Naive thymus-derived CD8-positive, alpha-beta T cell (primary cell): ENCODE measurements at places on chromosomes 11 and 22.
A peak's percentile ranks its signal among the peaks of the same experiment; 100 is the strongest.

DNA sequence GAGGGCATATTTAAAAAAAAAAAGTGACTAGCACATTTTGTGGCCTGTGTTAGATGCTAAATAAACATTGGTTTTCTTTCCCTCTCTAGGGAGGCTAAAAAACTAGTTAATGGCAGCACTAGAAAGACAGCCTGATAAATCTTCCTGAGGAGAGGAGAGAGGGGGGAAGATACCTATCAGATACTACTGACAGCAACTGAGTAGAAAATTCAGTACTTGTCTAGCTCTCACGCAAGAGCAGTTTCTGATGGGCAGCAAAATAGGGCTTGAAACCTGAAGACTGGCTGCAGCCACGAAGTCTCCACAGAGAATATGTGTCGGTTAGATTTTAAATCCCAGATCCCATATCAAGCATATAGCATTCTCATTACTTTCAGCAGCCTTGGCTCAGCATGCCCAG lies 388.2 kb downstream of the KCNA4 start:
- no peaks in the 10 kb centered on the region for H3K4me1 ChIP-seq
- DNase-seq: no peak
- H3K27me3 ChIP-seq: peaks cover 3% of the 10 kb centered on the region
- H3K4me3 ChIP-seq: no peak overlapping the region

DNA sequence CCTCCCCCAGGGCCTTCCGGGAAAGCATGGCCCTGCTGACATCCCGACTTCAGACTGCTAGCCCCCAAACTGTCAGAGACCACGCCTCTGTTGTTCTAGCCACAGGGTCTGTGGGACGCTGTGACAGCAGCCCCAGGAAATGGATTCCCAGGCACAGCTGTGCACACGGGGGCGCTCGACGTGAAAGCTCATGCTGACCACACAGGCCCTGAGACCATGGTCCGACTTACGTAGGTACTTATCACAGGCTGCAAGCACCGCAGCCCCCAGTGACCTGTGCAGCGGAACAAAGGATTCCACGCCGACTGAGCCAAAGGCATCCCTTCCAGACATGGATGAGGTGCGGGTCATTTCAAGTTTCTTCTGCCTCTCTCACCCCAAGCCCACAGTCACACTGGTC lies 150.6 kb downstream of the CTTN start:
- no peak overlapping the region for H3K4me3 ChIP-seq
- no peak for DNase-seq
- no peaks in the 10 kb centered on the region for H3K4me1 ChIP-seq
- H3K36me3 ChIP-seq: no peaks in the 10 kb centered on the region
- H3K27ac ChIP-seq: no peak overlapping the region

- H3K27ac ChIP-seq: no peak overlapping the region
- no peaks in the 10 kb centered on the region for H3K4me1 ChIP-seq
- DNase-seq: no peak
- H3K27me3 ChIP-seq: peaks cover 18% of the 10 kb centered on the region
- H3K4me3 ChIP-seq: no peak overlapping the region
- H3K36me3 ChIP-seq: no peaks in the 10 kb centered on the region
These were observed 24.1 kb downstream of the OR2AT4 start for GRCh38 chr11:75072582-75072981.

GRCh38 chr11:10638316-10638925 lies 55.1 kb downstream of the IRAG1 start:
- DNase-seq: no peak
- H3K27me3 ChIP-seq: no peaks in the 10 kb centered on the region
- H3K4me1 ChIP-seq: no peaks in the 10 kb centered on the region
- H3K27ac ChIP-seq: no peak overlapping the region

- H3K36me3 ChIP-seq: no peaks in the 10 kb centered on the region
- peaks cover 22% of the 10 kb centered on the region for H3K27me3 ChIP-seq
- no peak overlapping the region for H3K27ac ChIP-seq
- H3K4me3 ChIP-seq: no peak overlapping the region
These were observed 56.1 kb downstream of the AASDHPPT start for GRCh38 chr11:106133529-106133928.

DNA sequence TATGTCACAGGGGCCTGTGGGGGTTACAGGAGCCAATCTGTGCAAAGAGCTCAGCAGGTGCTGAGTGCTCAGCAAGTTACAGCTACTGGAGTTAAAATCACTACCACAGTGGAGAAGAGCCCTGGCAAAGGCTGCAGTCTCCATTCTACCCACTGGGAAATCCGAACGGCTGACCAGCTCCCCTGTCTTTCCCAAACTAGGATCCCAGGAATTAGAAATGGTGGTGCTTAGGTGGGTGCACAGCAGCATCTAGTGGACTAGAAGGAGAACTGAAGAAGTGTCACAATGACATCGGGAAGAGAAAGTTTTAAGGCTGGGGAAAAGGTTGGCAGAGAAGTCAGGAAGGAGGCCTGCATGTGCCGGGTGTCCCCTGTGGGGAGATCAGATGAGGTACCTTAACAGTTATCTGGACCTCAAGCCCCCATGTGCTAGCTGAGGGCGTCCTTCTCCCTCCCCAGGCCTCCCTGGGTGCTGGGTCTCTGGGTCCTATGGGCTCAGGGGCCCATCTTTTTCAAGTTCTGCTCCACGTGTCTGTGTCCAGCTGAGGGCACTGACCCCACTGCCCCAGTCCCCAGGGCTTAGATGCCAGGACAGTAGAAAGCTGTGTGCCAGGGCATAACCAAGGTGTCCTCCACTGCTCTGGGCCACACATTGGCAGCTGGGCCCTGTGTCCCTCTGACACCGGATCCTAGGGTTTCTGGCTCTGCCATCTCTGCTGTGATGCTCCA lies 1.9 kb downstream of the PIWIL3 start:
- H3K36me3 ChIP-seq: no peaks in the 10 kb centered on the region
- H3K27ac ChIP-seq: no peak overlapping the region
- no peak for DNase-seq
- peaks cover 6% of the 10 kb centered on the region for H3K4me1 ChIP-seq

GRCh38 chr22:37329238-37330140 lies 47.2 kb downstream of the CYTH4 start:
- H3K36me3 ChIP-seq: peaks cover 3% of the 10 kb centered on the region
- H3K27ac ChIP-seq: no peak overlapping the region
- no peak for DNase-seq
- H3K4me3 ChIP-seq: no peak overlapping the region

GRCh38 chr11:17020831-17021230 lies 6.6 kb upstream of the PLEKHA7 start:
- no peak overlapping the region for H3K27ac ChIP-seq
- no peak for DNase-seq
- H3K36me3 ChIP-seq: no peaks in the 10 kb centered on the region
- H3K4me3 ChIP-seq: no peak overlapping the region
- H3K4me1 ChIP-seq: no peaks in the 10 kb centered on the region
- H3K27me3 ChIP-seq: peaks cover 5% of the 10 kb centered on the region

DNA sequence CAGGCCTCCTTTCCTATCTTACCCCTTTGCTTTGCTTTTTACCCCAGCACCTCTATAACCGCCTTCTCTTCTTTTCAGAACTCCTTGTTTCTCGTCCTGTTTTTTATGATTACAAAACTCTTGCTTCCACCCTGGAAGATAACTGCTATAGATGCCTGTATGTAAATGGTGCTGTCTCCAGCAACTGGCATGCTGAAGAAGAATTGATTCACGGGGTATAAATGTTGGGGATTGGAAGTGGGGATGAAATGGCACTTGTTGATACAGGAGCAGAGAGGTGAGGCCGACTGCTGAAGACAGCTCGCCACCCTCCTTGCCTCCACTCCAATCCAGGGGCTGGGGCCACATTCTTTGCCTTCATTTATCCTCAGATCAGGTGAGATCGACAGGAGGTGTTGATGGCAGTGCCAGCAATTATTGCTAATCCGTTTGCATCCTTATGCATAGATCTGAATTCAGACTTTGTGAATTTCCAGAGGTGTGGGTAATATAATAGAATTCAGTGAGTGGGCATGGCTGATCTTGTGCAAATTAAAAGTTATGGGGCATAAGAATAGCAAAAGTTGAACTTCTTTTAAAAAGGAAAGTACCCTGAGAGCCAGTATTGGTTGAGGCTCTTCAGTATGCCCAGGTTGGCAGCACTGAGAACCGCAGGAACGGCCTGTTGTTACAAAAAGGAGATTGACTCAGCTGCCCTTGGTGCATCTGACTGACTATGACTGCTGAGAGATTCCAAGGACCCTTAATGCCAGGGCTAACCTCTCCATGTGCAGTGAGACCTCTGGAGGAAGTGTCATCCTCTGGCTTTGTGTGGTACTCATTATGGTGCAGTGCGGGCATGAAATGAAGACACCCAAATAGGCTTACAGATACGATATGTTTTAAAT lies 5.3 kb downstream of the NEAT1 start:
- peaks cover 73% of the 10 kb centered on the region for H3K4me1 ChIP-seq
- no peak for DNase-seq
- peak overlapping the region; percentile 94 for H3K27ac ChIP-seq
- H3K4me3 ChIP-seq: peak overlapping the region; percentile 97
- peaks cover under 1% of the 10 kb centered on the region for H3K36me3 ChIP-seq

GRCh38 chr22:25360891-25361645 lies 141.6 kb downstream of the CRYBB2 start:
- H3K27ac ChIP-seq: no peak overlapping the region
- no peaks in the 10 kb centered on the region for H3K27me3 ChIP-seq
- DNase-seq: no peak
- H3K4me1 ChIP-seq: no peaks in the 10 kb centered on the region
- H3K36me3 ChIP-seq: peaks cover 22% of the 10 kb centered on the region

DNA sequence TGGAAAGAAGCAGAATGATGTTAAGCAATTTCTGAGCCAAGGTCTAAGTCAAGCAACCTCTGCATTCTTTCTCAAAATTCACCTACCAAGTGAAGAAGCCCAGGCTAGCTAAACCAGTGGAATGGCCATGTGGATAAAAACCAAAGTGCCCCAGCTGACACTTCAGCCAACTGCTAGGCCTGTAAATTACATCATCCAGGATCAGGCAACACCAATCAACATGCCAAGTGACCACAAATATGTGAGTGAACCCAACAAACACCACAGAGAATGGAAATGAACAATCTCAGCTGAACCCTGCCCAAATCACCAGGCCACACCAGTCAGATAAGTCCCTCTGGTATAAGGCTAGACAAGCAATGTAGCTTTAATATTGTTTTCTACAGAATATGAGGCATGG lies 25.1 kb upstream of the FJX1 start:
- peaks cover 35% of the 10 kb centered on the region for H3K27me3 ChIP-seq
- H3K4me3 ChIP-seq: no peak overlapping the region
- DNase-seq: no peak

DNA sequence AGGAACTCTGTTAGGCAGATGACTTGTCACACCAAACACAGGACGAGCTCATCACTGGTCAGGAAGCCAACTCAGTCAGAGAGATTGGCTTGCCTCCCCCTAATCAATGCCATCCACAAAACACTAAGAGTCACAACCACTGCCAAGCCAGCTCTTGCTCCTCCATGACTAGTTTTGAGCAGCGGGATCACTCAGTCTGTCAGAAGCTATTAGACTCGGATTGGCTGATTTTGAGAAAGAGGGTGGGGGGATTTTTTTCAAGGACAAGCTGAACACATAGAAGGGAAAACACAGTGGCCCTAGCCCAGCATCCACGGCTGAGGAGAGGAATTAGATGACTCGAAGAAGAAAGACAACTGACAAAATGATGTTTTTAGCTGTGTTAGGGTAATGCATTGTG lies 55.9 kb downstream of the SEZ6L start:
- H3K4me1 ChIP-seq: no peaks in the 10 kb centered on the region
- no peak overlapping the region for H3K4me3 ChIP-seq
- no peak for DNase-seq
- peaks cover 31% of the 10 kb centered on the region for H3K27me3 ChIP-seq
- no peak overlapping the region for H3K27ac ChIP-seq

DNA sequence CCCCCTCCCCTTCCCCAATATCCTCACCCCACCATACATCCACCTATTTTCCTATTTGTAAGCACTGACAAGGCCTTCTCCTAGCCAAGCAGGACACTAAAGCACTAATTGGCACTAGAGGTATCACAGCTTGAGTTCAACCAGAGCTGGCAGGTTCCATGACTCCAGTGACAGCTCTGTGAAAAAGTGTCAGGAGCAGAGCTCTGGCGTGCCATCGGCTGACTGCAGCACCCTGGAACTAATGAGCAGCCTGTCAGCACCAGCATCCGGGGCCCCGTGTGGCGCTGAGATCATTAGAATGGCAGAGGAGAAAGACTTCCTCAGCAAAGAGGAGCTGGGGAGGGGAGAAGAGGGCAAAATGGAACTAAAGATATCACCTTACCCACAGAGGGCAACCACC lies 847.4 kb downstream of the NTM start:
- no peak overlapping the region for H3K4me3 ChIP-seq
- no peaks in the 10 kb centered on the region for H3K27me3 ChIP-seq
- no peak overlapping the region for H3K27ac ChIP-seq
- H3K36me3 ChIP-seq: no peaks in the 10 kb centered on the region

DNA sequence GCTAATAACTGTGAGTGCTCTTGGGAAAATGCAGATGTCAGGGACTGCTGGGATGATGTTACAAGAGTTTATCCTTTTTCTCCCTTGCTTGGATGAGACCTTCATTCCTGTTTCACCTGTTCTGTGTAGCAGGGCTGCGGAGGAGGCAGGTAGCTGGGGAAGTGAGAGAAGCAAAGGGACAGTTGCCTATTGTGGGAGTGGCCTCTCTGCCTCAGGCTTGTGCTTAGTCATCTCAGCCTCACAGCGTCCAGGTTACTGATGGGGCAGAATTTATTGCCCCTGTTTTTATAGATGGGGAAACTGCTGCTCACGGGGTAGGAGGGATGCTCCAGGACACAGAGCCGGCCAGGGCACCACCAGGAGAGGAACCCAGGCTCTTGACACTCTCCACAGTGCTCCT lies 1.7 kb downstream of the STX3 start:
- peak overlapping the region; percentile 38 for H3K4me3 ChIP-seq
- no peaks in the 10 kb centered on the region for H3K27me3 ChIP-seq
- peak overlapping the region; percentile 62 for H3K27ac ChIP-seq
- H3K4me1 ChIP-seq: peaks cover 25% of the 10 kb centered on the region

DNA sequence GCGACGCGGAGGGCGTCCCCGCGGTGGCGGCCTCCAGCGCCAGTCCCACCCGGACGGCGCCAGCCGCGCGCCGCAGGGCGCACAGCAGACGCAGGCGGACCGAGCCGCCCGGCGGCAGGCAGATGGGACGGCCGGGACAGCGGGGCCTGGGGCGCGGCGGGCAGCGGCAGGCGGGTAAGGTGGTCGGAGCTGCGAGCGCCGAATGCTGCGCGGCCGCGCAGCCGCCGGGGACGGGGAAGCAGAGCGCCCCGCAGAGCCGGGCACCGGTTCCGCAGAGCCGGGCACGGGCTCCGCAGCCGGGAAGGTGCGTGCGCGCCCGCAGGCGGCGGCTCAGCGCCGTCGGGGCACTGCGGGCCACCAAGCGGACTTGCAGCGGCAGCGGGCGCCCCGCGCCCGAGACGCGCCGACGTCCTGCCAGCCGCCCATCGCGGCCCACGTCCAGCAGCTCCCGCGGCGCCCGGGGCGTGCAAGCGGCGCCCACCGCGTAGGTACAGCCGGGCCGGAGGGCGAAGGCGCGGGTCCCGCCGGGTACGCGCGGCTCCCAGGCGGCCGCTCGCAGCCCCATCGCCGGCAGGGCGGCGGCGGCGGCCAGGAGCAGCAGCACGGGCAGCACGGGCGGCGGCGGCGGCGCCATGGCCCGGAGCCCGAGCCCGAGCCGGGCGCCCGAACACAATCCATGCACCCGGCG lies 739 bp downstream of the CELSR1 start:
- H3K4me3 ChIP-seq: no peak overlapping the region
- no peaks in the 10 kb centered on the region for H3K36me3 ChIP-seq
